ENCODE measurements at places on chromosomes 11 and 22.
A peak's percentile ranks its signal among the peaks of the same experiment; 100 is the strongest.

DNA sequence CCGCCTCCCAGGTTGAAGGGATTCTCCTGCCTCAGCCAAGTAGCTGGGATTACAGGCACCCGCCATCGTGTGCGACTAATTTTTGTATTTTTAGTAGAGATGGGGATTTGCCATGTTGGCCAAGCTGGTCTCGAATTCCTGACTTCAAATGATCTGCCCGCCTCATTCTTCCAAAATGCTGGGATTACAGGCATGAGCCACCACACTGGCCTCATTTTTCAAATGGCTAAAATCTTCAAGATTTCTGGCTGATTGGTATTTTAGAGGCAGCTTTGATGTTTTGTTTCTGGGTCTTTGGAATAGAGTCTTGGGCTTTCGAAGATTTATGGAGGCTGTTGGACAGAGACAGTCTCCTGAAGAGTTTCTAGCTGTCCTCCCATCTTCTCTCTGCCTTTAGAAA lies 5.8 kb upstream of the SLC3A2 start:
- no peak for DNase-seq

GRCh38 chr22:38429499-38430068 lies 25.4 kb downstream of the KCNJ4 start:
- no peak for DNase-seq

GRCh38 chr22:38655519-38656255 lies 505 bp downstream of the FAM227A start:
- no peak for DNase-seq

DNA sequence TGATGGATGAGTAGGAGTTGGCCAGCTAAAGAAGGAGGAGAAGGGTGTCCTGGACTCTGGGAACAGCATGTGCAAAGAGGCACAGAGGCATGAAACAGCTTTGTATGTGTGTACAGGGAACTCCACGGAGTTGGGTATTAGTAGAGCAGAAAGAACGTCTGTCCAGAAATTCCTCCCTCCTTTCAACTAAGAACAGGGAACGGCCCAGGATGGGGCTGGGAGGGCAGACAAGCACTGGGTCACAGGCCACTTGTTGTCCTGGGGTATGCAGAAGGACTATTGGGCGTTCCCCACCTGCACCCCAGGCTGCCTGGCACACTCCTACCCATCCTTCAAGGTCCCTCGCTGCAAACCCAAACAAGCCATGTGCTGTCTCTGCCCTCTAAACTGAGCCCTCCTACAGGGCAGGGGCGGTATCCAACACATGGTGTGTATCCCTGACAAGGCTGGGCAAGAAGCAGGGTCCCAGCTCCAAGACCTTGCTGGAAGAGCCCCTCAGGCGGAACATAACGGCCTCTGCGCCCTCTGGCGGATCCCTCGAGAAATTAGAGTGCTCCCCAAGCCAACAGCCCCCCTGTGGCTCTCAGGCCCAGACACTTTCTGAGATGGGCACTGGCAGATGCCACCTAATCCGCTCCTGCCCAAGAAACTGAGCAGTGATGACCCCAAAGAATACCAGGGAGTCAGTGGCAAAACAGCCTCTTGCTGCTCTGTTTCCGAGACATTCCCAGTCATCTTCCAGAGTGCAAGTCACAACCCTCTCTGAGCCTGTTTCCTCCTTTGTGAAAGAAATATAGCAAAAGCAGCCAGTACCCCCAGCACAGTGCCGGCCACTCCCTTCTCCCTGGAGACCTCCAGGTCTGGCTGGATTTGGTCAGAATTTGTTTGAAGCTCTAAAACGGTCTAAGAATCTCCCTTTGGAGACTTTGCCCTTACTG lies 1.6 kb upstream of the ELFN2 start:
- DNase-seq, result peak; percentile 84

DNA sequence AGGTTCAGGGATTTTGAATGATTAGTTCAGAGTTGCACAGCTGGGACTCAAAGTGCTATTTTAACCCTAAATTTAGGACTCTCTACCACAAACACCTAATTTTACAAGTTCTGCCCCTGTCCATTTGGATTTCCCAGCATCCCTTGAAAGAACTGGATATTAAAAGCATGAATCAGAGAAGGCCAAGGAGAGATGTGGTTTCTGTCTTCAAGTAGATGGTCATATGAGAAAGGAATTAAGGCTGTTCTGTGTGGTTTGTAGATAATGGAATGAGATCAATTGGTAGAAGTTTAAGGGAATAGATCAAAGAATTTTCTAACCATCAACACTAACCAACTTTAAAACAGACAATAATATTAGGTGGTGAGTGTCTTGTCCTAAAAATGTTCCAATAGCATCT lies 106.4 kb upstream of the TENM4 start:
- DNase-seq, result no peak

DNA sequence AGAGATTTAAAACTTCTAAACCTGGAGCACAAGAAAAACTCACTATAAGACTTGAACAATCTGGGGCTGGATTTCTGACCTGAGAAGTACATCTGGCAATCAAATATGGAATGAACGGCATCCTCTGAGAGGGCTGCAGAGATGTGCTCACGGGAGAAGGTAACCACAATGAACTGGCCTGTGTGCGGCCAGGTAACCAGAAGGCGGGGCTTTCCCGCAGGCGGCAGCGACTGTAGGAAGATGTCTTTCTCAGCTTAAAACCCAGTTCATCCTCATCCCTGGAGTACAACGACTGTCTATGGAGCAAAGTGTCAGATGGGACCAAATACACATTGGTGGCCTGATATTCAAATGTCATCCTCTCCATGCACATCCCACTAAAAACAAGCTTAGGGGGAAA lies 24.5 kb downstream of the MICAL3 start:
- DNase-seq, result no peak

DNA sequence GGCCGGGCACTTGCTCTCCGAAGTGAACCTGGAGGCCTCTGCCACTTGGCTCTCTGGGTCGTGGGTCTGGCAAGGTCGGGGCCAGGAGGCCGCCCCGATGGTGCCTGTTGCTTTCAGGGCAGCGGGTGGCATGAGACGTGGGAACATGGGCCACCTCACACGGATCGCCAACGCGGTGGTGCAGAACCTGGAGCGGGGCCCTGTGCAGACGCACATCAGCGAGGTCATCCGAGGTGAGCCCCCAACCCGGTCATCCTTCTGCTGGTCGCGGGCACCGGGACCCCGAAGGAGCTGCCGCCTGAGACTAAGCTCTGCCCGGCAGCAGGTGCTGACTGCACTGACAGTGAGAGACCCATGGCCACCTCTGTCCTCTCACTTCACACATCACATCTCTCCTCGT lies 40.0 kb downstream of the SBF1 start:
- no peak for DNase-seq

DNA sequence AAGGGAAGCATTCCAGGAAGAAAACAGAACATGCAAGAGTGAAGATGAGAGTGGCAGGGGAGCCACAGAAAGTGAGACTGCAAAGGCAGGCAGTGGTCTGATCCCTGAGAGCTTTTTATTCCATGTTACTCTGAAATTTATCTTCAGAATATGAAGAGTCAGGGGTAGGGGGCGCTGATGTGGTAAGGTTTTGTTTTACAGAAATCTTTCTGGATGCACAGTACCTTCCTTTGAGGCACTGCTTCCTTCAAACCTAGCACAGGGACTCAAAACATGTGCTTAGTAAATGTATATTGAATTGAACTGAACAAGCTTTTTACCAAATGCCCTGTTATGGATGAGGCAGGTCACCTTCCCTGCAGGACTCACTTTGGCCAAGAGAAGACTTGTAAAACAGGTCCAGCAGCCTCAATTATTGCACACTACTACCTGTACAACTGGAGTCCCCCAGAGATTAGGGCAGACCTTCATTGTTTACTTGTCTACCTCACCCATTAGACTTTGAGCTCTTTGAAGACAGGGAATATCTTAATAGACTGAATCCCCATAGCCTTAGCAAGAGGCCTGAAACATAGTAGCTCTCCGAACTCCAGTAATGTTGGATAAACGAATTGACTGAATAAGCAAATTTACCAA lies 2.2 kb downstream of the PAK1 start:
- no peak for DNase-seq

GRCh38 chr22:36223504-36223903 lies 15.8 kb downstream of the APOL2 start:
- DNase-seq, result no peak

GRCh38 chr11:125371431-125371935 lies 124.6 kb downstream of the FEZ1 start:
- peak; percentile 90 for DNase-seq

DNA sequence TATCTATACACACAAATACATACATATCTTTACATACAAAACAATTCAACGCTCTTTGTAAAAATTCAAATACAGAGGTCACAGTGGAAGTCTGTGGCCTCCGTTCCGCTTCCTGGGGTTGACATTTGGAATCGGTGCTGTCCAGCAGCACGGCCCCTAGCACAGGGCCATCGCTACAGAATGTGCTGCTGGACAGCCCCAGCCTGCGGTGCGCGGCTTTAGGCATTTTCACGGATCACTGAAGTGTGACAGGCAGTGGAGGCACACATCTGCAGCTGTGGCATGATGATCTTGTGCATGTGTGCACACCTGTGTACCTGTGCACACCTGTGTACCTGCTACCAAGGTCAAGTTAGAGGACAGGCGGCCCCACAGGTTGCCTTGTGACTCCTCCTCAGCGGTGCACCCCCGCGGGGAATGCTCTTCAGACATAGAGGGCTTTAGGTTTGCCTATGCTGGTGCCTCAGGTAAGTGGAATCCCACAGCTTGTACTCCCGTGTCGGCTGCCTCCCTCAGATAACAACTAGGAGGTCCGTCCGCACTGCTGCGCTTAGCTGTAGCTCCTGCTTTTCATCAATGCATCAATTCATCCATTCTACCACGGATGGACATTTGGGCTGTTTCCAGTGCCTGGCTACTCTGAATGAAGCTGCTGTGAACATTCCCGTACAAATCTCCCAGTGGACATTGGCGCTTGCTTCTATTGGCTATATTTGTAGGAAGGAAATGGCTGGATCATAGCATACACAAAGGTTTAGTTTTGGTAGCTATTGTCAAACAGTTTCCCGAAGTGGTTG lies 29.9 kb downstream of the GAL start:
- no peak for DNase-seq

DNA sequence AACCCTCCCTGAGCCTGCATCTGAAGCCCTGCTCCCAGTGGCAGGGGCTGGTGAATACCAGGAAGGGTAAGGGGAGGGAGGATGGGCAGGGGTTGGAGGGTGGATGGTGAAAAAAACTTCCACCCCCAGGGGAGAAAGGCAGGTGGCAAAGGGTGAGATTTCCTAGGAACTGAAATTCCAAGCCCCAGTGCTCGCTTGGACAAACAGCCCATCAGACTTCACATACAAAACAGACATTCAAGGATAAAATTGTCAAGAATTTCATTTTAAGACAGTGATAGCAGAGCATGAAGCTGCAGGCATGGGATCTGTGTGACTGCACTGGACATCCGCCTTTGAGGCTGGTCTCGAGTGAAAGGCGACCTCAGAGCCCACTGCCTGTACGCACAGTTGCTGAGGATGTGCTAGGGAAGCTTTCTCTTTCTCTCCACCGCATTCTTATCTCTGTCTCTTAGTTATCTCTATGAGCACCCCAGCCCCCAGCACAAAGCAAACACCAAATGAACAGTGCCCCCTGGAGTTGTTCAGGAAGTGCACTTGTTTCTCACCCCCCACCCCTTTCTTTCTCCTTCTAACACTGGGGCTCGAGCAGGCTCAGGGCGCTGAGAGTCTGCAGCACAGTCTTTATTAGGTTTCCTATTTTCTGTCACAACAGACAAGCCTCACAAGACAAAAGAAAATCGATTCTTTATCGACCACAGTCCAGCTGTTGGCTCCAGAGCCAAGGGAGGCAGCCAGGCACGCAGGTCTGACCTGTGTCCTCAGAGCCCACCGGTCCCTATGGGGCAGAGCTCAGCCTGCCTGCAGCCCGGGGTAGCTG lies 237.3 kb upstream of the NCAM1 start:
- no peak for DNase-seq

- no peak for DNase-seq
Observed at GRCh38 chr11:8910649-8911026, 351 bp upstream of the AKIP1 start.

- no peak for DNase-seq
Observed at GRCh38 chr11:10731064-10731680, 19.9 kb upstream of the CTR9 start.
